NCI-H2029 (cell line): ENCODE measurements at places on chromosomes 1 and 21.

DNA sequence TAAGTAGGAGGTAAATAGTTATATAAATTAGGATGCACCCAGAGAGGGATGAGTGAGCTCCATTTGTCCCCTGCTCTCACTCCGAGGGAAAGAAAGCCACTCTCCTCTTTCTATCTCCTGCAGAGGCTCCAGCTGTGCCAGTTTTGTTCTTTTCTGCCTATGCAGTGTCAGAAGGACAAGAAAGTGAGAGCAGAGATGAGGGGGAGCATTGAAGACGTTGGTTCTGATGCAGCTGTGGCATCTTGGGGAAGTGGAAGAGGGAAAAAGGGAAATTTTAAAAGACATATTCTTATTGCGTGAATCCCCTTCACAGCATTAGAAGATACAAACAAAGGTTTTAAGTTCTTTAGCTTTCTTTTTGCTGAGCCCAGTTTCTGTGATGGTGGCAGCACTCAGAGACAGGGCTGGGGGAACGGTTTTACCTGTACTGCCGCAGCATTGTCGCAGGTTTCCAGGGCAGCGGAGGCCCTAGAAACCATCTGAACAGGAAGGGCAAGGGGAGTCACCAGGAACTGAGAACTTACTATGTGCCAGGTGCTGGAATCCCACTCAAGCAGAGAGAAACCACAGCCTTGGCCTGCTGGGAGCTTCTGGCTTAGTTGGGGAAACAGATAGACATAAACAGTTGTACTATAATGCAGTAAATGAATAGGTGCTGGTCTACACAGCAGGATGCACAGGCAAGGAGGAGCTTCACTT is 44.9 kb upstream of the USP24 start:
- DNase-seq, result no peak

- no peak for DNase-seq
Observed at GRCh38 chr1:95653618-95654017, 419.6 kb downstream of the RWDD3 start.

DNA sequence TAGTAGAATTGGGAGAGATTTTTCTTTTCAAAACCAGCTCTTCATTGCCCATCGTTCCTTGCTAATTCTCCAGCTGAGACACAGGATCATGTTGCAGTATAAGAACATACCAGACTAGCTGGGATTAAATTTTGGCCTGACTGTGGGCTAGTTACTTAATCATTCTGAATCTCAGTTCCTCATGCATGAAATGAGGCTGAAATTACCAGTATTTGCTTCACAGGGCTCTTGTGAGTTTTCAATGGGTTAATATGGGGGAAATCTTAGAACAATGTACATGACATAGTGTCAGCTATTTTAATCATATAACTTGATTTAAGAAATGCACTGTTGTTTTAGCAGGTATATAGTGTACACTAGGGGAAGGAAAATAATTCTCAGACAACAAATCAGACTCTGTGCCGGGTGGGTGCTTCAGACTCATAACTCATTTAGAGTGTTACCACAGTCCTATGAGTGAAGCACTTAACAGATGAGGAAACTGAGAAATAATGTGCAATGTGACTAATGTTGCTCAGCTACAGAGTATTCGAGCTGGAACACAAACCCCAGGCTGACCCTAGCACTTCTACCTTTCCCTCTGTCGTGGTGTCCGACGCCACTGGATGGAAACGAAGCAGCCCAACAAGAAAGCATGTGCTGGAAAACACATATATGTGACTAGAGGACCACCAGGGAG is 137.6 kb upstream of the SGIP1 start:
- no peak for DNase-seq

GRCh38 chr1:53715478-53715877 is 23.5 kb downstream of the GLIS1 start:
- DNase-seq, result no peak

- no peak for DNase-seq
Observed at GRCh38 chr1:211640301-211640630, 35.2 kb downstream of the NEK2 start.

DNA sequence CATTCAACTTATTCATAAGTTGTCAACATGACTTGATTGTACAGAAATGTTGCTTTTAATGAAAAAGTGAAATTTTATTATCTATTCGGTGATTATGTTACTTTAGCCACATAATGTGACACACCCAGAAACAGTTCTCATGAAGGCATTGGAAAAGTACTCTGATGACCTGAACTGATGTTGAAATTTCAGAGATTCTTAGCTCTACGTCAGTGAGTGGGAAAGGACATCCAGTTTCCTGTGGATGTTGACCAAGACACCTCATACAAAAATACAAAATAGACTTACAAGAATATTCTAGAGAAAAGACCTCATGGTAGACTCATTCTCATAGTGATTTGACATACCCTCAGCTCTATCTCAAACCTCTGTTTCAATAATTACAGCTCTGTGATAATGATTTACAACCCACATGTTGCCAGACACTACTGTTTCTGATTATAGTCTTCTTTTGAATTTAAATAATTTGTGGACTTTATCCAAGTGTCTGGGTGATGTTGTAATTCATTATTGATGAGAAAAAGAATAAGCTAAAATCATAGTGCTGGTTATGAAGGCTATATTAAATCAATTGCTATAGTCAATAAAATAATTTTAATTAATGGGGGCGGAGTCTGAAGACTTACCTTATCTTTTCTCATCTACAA is 37.3 kb downstream of the KCNK2 start:
- no peak for DNase-seq

- no peak for DNase-seq
Observed at GRCh38 chr1:57024855-57025254, 59.0 kb upstream of the C8B start.

GRCh38 chr1:229107304-229107815 is 163.6 kb upstream of the RAB4A start:
- no peak for DNase-seq

DNA sequence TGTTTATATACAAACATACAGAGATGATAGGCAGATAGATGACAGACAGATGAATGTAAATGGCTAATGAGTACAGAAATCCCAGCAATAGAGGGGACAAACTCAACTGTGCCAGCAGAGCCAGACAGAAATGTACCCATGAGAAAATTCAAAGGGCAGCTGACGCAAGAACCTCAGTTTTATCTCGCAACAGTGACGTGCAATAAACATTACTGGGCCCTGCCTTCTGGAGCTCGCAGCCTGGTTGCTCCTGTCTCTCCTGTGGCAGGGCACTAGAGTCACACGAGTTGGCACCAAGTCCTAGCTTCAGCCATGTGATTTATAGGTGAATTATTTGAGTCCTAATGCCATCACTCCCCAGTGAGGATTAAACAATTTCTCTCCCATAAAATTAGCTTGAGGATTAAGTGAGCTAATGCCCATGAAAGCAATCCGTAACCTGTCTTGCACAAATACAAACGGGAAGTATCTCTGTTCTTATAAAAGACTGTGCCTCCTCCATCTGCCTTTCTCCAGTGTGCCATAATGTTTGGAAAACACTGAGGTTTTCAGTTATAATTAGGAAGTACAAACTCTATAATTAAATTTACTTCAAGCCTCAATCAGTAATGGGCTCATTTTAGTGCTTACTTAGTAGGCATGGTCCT is 50.7 kb downstream of the VAV3 start:
- no peak for DNase-seq

- no peak for DNase-seq
Observed at GRCh38 chr1:242870966-242871365, 346.5 kb upstream of the PLD5 start.
